NT2/D1 (cell line): ENCODE measurements at places on chromosomes 1 and 21.

- DNase-seq = no peak
Observed at GRCh38 chr1:178632653-178633052, 92.4 kb upstream of the RALGPS2 start.

DNA sequence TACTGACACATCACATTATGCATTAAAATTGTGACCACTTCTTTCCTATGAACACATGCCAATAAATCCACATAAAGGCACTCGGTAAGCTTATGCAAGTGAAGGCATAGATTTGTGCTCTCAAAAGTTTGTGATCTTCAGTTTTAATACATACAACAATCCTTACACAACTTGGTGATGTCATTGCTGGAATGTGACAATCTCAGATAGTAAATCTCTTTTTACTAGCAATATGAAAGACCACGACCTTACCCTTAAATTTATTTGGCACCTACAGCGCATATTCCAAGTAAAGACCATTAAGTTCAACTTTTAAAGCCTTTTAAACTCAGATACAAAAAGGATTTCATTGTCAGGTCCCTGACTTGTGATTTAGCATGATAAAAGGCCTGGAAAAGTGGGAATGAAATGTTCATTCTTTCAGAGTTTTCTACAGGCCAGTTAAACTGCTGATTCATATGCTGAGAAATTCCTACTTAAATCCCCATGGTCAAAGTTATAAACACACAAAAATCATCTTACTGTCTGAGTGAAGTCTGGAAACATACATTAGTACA lies 157.4 kb downstream of the SIPA1L2 start:
- DNase-seq = peak; percentile 44

DNA sequence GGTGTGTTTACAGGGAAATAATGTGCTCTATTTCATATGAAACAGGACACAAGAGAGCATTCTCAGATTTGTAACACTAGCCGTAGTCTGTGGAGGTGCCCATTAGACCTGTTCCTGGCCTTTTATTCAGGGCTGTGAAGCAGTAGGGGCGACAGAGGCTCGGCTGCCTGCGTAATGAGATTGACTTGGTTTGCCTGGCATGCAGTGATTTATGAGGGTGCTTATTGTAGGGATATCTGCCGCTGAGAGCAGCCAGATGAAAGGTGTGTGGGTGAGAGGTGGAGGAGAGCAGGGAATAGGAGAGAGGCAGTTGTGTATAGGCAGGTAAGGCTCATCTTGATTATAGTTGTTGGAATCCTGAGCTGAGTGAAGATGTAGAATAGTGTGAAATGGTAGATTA lies 51.3 kb downstream of the DNAJC6 start:
- DNase-seq = no peak

GRCh38 chr1:186848509-186849130 lies 19.9 kb downstream of the PLA2G4A start:
- DNase-seq = no peak

DNA sequence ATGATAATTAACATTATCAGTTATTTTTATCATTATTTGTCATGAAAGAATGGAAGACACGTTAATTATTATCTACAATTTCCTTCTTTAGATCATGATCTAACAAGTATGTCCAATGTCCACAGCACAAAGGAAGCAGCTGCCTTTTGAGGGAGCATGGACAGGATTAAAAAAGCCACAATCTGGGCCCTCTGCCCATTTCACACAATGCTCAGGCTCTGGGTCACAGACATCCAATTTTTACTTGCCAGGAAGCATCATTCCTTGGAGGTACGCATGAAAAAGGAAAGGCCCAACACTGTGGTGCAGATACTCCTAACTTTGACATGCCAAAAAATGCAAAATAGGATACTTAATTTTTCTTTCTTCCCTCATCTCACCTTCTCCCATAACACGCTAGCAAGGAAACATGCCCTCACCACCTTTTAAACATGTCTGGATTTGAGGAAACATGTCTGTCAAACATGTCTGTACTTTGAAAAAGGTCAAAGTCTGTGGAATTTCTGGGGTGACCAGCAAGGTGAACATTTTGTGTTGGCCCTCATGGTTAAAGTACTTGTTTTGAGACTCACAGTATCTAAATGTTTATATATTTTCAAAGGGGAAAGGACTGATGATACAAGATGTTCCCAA lies 40.0 kb downstream of the GADD45A start:
- no peak for DNase-seq

DNA sequence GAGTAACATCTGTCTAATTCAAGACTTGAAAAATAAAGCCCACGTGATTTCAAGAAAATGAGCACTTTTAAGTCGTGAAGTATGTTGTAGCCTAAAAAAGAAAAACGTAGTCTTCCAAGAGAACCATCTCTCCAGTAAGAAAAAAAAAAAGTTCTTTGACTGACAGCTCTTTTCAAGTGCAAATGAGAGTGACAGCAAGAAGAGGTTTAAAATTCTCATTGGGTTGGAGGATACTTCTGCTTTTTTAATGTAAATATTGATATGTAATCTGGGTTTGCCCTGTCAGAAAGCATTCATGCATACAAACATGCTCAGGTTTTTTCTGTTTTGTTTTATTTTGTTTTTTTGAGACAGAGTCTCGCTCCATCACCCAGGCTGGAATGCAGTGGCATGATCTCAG lies 32.3 kb upstream of the PRDM2 start:
- no peak for DNase-seq

- no peak for DNase-seq
Observed at GRCh38 chr1:203796236-203796605, 798 bp downstream of the ZBED6 start.

DNA sequence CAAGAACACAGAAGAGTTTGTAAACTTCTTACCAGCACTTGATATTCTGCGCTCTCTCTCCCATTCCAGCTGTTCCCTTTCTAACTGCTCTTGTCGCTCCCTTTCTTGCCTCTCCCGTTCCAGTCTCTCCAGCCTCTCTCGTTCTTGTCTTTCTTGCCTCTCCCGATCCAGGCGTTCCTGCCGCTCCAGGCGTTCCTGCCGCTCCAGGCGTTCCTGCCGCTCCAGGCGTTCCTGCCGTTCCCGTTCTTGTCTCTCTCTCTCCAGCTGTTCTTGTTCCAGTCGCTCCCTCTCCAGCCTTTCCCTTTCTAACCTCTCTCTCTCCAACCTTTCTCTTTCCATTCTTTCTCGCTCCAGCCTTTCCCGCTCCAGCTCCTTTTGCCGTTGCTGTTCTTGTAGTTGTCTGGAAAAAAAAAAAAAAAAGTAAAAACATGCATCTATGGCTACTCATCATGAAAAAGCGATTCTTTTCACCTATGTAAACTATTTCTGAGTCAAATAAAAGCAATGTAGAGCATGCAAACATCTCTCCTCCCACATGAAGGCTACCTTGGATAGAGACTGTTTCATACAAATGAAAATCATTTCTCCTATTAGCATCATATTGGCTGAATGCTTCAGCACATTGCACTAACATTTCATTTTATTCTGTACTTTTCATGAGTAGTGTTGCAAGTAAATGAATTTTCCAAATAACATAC lies 91.5 kb upstream of the LBR start:
- DNase-seq = no peak

GRCh38 chr21:19340303-19340702 lies 936.7 kb upstream of the TMPRSS15 start:
- DNase-seq = no peak

- peak; percentile 93 for DNase-seq
Observed at GRCh38 chr1:54407404-54408146, 1.4 kb upstream of the SSBP3 start.

DNA sequence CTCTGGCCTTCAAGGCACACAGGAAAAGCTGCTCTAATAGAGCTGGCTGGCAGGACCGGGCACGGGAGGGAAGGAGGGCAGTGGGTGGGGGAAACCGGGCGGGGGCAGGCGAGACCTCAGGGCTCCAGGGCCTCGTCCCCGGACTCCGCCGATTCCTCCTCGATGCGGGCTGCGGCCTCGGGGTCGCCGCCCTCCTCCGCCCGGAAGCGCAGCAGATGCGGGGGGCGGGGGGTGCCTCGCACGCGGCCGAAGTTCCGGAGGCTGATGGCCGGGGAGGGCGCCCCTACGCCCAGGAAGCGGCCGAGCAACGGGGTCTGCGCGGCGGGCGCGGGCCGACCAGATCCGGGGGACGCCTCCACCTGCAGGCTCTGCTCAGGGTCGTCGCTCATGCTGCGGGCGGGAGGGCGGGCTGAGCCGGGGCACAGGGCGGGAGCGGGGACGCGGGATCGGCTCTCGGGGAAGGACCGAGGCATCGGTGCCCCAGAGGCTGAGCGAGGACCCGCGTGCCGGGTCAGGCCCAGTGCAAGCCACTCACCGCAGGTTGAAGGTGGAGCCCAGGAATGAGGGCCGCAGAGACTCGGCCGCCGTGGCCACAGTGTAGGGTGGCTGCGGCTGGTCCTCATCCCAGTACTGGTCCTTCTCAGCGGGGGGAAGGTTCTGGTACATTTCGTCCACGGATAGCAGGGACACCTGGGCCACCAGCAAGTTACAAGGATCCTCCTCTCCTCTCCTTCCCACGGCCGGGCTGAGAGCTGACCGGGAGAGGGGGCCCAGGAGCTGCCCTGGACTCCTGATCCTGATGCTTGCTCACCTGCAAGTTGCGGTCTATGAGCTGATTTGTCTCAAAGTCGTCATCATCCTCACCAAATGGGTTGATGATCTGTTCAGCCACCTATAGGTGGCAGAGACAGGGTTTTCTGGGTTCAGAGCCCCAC lies 3.6 kb downstream of the BEST4 start:
- DNase-seq = no peak

DNA sequence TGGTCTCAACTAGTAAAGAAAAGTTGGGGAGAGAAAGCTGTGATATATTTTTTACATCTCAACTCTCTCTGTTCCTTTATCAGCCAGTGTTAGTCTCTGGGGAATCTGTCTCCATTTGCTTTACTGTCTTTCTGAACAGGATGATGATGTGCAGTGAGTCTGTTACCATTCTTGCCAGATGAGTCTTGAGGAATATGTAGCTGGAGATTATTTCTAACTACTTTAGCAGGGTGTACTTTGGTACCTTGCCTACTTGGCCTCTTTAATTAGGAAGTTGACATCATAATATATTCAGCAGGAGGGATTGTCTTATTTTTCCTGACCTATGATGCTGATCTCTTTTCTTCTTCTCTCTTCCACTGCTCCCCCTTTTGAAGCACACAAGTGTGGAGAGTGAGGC lies 15.7 kb upstream of the HAX1 start:
- no peak for DNase-seq

GRCh38 chr1:86739648-86740509 lies 35.5 kb downstream of the SH3GLB1 start:
- DNase-seq = no peak

- DNase-seq = no peak
Observed at GRCh38 chr1:42953182-42954180, 5.2 kb downstream of the SLC2A1 start.

GRCh38 chr1:241157435-241157834 lies 199.6 kb downstream of the RGS7 start:
- DNase-seq = no peak

DNA sequence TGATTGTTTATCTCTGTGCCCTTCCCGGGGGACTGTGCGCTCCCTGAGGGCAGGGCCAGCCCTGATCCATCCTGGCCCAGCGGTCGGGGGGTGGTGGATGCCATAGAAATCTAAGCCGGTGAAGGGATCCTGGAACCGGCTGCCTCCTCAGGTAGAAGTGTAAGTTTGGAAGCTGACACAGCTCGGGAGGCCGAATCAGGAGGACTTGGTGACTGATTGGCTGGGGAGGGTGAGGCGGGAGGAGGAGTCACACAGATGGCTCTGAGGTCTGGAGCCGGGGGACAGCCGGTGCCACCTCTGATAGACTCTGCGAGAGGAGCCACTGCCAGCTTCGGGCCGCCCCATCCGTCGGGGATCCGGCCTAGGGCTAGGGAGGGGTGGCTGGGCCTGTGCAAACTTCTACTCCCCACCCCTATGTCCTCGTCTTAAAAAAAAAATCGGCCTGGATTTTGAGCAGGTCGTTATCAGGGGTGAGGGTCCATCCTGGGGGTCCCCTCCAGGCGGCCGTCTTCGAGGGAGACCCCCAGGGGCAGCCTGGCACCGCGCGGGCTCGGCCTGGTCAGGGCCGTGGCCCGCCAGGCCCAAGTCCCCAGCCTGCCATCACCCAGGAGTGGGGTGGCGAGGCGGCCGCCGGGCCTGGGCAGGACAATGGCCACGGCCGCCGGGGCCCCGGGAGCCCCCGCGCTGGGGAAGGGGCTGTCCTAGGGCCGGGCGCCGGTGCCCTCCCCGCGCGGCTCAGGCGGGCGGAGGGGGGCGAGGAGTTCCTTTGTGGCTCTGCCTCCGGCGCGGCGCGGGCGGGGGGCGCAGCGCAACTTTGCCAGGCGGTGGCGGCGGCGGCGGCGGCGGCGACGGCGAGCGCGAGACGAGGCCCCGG lies 708 bp upstream of the ZNF362 start:
- peak; percentile 87 for DNase-seq

- no peak for DNase-seq
Observed at GRCh38 chr1:7422081-7422480, 349.0 kb upstream of the VAMP3 start.

- DNase-seq = no peak
Observed at GRCh38 chr1:78622548-78622947, 2.3 kb downstream of the IFI44L start.

DNA sequence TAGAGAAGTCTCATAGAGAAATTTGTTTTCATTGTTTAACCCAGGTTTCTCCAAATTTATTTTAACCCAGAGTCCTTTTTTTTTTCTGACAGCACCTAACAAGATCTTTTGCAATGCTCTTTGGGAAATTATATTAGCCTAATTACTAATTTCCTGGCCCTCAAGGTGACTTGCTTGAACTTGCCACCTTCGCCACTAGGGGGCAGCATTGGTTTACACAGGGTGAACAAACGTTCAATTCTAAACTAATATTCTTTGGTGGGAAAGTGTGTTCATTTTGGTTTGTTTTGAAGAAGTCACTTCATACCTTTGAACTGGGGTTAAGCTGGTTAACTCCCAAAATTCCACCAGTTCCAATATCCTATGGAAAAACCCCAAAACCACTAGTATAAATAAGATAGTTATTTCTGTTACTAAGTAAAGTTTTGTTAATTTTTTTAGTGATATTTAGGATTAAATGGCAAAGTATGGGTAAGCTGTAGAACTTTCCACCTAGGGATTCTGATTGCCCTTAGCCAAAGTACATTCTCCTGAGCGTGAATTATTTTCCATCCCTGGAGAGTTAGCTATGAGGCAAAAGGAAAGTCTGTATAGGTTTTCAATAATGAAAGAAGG lies 13.0 kb downstream of the CCDC190 start:
- peak; percentile 79 for DNase-seq

GRCh38 chr1:103362348-103363007 lies 163.0 kb upstream of the RNPC3 start:
- DNase-seq = no peak

- no peak for DNase-seq
Observed at GRCh38 chr1:26542771-26543451, 13.3 kb downstream of the RPS6KA1 start.

- peak; percentile 54 for DNase-seq
Observed at GRCh38 chr1:21270086-21270689, 20.1 kb downstream of the ECE1 start.
